ENCODE measurements at places on chromosomes 1 and 21.

DNA sequence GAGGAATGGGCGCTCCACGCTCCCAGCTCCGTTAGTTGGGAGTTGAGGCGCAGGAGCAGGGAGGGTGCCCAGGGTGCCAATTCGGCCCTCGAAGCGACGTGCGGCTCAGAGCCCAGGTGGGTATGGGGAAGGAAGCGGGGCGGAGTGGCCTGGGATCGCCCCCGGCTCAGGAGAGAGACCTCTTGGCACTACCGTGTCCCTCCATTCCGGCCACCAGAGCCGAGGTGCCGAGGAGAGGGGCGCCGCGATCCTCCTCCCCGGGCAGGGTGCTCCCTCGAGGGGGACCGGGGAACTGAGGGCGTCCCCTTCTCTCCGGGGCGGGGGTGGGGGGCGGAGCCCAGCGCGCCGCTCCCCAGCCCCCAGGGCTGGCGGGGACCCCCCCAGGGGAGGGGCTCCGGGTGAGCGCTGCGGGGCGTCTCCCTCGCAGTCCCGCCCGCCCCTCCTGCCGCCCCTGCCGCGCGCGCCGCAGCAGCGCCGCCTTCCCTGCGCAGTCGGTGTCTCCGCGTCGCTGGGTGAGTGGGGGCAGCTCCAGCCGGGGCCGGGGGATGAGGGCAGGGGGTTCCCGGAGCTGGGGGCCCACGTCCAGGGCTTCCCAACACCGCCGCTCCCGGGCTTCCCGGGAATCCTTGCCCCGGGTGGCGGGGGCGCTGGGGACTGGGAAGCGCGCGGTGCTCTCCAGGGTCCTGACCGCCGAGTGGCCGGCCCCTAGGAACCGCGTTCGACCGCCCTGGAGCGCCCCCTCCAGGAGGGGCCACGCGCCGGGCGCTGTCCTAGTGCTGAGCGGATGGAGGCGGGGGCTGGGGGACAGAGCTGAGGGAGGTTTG, at the start of gene HPCA:
Gene HPCA (plus strand): TSS at position 488 of the 824 bp plus-strand sequence. CDS start 2,408 bp downstream, outside the sequence.
- DNase-seq = no peak

- peak; percentile 53 for DNase-seq
These were observed 1.4 kb downstream of the GUK1 start for GRCh38 chr1:228141226-228142044.

DNA sequence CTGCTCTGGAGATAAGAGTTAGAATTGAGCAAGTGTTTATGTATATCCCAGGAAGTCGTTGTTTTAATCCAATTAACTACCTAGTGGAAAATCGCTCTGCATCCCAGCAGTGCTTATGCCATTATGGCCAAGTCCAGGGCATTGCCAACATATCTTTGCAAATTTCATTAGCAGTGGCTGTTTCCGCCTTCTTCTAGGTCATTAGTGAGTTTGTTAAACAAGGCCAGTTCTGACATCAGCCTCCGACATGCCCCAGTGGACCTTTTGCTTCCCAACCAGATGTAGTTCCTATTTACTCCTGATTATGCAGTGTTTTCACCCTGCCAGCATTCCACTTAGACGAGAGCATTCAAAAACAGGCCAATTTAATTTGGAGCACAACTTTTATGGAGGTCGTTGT, 106.8 kb upstream of the FAM78B start:
- no peak for DNase-seq

DNA sequence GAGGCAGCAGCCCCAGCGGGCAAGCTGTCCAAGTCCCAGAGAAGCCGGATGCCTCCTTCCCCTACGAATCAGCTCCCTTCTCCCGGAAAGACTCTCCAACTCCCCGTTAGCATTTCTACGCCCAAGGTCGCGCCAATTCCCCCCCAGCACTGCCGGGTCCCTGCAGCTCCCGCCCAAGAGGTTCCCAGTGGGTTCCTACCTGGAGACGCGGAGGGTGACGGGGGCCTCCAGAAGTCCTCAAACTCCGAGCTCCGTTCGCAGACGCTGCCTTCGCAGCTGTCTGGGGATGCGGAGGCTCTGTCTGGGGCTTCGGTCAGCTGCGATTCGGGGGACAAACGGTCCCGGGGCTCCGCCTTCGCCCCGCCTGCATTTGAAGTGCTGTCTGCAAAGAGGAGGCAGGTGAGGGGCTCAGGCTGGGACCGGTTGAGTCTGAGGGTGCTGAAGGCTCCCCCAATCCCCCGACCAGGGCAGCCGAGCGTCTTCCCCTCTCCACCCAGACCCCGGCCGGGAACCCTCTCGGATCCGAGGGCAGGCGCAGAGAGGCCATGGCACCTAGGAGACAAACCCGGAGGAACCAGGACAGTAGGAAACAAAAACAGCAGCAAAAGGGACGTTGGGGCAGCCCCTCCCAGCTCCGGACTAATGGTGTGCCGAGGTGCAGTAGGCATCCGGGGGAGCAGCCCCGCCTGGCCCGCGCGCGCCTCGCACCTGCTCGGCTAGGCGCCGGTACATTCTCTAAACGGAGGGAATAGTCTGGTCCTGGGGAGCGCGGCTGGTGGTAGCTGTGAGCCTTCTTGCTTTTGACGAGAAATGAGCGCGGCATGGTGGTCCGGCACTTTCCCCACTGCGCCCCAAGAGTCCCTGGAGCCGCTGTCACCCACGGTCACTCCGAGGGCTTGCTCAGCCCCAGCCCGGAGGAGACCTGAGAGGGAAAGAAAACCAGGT, 3.8 kb downstream of the GFI1 start:
- peak; percentile 36 for DNase-seq

DNA sequence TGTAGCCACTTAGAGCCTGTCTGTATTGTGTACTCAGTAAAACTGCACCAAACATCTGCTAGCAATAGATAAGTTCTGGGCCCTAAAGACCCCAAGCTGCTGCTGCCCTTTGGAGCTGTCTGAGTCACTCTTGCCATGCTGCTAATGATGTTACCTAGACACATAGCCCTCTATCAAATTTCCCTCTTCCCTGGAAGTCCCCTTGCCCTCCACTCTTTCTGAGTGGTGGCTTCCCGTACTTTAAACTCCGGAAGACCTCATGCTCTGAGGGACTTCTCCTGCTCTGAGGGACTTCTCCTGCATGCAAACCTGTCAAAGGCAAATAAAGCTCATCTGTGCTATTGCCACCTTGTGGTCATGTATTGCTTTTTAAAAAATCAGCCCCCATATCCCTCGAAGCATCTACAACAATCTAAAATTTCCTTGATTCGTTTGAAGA, 34.0 kb downstream of the FH start:
- no peak for DNase-seq

DNA sequence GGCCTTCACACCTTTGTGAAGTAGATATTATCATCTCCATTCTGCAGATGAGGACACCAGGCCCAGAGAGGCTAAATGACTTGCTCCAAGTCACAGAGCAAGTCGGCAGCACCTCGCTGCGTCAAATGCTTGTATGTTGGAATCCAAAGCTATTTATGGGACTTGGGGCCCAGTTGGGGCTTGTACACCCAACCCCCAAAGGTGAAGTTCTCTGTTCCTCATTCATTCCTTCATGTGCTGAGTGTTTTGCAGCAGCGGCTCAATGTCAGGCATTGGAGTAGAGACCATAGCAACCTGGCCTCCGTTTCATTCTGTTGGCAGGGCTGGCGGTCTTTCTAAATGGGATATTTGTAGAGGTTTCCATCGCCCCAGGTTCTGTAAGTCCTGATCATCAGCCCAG, 113.4 kb upstream of the SLC25A33 start:
- DNase-seq = peak; percentile 16

GRCh38 chr1:30321246-30321910, 402.0 kb downstream of the MATN1 start:
- no peak for DNase-seq

DNA sequence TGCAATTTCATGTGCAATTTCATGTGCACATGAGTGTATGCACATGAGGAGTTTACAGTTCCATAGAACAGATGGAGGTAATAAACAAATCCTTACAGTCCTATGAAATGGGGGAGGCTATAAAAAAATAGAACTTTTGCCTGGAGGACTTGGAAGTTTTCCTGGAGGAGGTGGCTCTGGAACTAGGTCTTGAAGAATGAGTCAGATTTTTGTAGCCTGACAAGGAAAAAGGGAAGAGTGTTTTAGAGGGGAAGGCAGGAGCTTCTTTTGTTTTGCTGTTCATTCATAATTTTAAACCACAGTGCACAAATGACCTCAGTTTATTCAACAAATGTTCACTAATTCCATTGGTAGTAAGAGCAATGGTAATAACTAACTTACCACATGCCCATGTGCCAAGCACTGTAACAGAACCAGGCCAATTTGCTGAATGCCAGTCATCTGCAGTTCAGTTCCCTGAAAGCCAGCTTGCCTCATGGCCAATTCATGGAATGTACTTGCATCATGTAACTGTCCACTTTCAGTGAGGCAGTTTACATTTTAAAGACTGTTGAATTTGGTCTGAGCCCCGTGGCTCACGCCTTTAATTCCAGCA, 2.7 kb downstream of the DIO1 start:
- DNase-seq = no peak

DNA sequence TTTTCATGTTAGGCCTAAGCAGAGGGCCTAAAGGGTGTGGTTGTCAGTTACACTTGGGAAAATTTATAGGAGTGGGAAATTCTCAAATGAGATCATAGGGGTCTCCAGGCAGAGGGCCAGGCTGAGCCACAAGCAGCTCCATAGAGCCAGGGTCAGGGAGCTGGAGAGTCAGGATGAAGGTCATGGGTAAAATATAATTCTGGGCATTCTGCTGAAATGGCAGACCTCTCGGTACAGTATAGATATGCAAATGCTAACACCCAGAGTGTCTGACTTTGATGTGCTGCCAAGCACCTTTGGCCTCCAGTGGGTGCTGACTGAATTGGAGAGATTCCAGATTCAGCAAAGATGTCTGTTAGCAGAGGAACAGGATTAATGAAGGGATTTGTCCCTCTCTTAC, 40.1 kb downstream of the DNM3 start:
- no peak for DNase-seq

DNA sequence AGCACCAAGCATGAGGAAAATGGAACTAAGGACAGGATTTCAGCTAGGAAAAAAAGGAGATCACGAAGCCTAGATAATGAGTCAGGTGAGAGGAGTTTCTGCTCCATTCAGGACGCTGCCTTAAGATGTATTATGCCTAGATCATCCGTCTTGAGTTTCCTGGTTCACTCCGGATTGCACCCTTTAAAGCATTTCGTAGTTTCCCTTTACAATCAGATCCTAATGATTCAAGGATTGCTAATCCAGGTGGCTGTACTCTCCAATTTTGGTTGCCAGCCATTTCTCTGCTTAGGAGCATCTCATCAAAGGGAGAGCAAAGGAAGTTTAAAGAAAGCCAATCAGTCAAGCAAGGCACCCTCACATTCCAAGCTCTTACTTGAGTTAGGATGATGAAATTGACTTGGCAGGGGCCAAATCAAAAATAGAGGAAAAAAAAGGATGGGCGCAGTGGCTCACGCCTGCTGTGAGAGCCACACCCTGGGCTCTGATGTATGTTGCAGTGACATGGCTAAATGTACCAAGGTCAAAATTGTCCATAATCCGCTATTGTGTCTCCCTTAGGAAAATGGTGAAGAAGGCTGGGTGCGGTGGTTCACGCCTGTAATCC, 156.9 kb upstream of the SOD1 start:
- no peak for DNase-seq

DNA sequence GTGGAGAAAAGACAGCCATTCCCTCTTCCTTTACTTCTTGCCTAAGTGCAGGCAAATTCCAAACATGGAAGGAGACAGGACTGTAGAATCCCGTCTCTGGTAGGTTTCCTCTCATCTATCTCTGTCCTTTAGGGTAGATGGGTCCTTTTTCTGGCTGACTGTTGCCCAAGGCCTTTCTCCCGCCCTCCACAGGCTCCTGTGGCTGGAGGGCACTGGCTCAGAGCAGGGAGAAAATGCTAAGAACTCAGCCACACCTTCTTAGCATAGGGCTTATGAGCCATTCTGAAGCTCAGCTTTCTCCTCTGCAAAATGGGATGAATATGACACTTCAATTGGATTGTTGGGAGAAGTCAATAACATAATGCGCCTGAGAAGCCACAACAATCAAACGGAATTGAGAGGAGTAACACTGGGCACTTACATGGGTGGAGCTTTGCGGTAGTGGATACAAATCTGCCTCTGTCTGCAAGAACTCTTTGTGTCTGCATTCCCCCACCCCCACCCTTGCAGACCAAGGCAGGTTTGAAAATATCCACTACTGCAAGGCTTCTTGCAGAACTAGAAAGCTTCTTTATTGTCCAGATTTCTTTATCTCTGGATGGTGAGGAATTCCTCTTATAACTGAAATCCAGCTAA, 94.7 kb downstream of the CSMD2 start:
- no peak for DNase-seq

DNA sequence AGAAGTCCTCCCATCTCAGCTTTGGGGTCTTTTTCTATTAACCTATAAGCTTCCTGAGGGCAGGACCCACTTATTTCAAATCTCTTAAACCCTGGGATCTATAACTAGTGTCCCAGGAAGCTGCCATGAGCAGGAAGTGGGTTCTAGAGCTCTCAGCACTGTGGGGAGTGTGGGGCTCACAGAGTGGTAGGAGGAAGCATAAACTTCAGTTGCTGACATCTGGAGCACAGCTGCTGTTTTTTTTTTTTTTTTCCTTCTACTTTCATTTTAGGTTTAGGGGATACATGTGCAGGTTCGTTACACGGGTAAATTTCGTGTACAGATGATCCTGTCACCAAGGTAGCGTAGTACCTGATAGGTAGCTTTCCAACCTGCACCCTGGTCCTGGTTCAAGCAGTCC, 59.3 kb downstream of the AK4 start:
- DNase-seq = no peak

DNA sequence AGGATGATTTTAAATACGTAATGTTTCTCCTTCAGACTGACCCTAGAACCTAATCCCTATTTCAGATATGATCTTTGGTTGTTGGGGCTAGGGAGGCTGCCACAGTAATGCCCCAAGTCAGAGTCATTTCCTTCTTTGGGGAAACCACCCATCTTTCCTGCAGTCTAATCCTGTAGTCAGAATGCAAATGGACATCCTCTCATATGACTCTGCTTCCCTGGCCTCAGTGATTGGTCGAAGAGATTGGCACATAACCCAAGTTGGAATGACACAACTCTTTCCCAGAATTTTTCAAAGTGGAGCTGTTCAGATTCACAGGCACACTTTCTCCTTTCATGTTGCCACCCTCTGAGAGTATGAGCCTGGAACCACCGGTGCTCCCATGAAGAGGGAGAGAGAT, 58.8 kb upstream of the ZNF644 start:
- no peak for DNase-seq

- peak; percentile 41 for DNase-seq
These were observed 868 bp downstream of the PPP1R12B start for GRCh38 chr1:202349206-202349928.

DNA sequence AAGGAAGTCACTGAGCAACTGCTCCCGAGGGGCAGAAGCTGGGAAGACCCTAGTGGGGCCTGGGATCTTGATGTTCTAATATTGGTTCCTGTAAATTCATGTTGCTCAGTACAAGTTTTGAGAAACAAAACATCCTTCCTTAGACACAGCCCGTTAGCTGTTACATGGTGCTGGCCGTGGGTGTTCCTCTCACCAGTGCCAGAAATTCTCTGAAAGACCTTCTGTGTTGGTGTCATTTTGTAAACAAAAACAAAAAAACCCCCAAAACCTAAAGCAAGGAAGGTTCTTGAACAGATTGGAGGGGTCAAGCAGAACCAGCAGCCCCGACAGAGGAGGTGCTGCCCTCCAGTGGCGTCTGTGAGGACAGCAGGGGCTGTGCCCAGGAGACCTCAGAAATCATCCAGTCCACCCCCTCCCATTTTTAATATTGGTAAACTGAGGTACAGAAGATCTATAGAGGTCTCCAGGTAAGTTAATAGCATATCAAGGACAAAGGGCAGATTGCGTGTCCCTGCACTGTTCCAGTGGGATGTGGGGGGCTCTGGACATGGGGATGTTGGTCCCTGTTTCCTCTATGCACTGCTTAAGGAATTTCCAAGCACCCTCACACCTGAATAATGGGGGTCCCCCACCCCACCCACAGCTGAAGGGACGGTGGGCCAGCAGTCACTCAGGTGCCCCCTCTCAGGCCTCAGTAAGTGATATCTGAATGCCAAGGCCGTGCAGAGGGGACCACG, 38.2 kb downstream of the SLC2A7 start:
- peak; percentile 69 for DNase-seq
